Activated B cell treated with CpG ODN at 0.5 μM for 24 hours (primary cell): ENCODE measurements at places on chromosomes 16 and 17. TPM values are rescaled to one million over a fixed set of nuclear protein-coding genes. Genes with fewer than 3 reads are reported as not detected.

The DNAH9 gene
- total RNA-seq: not detected in 2 replicates

The TMEM256 gene
- total RNA-seq: 98.2 and 117 TPM in 2 replicates

The AHSP gene
- total RNA-seq: not detected in 2 replicates

The TRIM65 gene
- total RNA-seq: 20.0 and 22.4 TPM in 2 replicates

The TBC1D3E gene
- total RNA-seq: 1.3 and 1.6 TPM in 2 replicates

The TBC1D3C gene
- 4.6 and 8.5 TPM in 2 replicates for total RNA-seq

The ACSM5 gene
- not detected in 2 replicates for total RNA-seq

The SLC35G6 gene
- not detected in 2 replicates for total RNA-seq

DNA sequence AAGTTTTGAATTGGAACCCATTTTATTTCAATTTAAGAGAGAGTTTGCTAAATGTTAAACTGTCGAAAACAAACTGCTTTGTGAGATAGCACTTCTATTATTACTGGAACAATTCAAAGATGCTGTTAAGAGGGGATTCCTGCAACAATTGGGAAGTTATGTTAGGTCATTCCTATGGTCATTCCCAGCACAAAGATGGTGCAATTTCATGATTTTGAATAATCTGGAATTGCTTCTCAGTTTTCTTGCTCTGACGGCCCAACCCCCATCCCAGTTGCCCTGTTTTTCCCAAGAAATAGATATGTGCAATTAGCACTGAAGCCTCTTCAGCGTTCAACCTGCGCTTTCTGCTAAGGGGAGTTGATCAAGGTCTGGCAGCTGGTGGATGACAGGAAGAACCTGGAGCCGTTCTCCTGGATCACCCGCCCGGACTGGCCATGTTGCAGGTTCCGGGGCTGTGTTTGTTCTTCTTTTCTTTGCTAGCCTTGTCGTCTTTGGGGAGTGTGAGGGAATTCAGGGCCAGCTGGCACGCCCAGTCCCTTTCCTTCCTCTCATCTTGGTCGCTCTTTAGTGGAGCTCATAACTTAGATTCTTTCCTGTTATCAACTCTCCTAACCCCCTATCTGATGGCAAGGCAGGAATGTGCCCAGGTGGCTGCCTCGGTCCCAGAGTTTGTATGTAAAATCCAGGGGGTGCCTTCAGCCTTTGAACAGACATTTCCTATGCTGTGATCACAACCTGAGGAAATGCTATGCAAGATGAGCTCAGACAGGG is 29.0 kb upstream of the IRF8 start:
- DNase-seq: no peak

- DNase-seq: no peak
These were observed 33.9 kb downstream of the PDIA2 start for GRCh38 chr16:316741-317464.

- DNase-seq: no peak
These were observed 1.8 kb upstream of the SSTR2 start for GRCh38 chr17:73163043-73163442.

DNA sequence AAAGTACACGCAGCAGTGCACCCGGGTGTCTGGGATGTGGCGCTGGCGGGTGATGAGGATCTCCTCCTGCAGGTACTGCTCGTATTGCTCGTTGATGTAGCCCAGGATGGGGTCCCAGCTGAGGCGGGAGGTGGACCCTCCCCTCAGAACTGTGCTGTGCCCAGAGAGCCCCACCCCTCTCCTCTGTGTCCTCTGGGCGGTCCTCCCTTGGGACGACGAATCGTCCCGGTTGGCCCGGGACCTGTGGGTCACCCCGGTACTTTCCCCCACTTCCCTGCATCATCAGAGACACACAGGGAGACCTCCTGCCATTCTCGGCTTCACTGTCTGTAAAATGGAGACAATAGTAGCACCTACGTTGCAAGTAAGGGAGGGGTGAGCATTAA is 4.2 kb downstream of the SEPTIN12 start:
- no peak for DNase-seq

DNA sequence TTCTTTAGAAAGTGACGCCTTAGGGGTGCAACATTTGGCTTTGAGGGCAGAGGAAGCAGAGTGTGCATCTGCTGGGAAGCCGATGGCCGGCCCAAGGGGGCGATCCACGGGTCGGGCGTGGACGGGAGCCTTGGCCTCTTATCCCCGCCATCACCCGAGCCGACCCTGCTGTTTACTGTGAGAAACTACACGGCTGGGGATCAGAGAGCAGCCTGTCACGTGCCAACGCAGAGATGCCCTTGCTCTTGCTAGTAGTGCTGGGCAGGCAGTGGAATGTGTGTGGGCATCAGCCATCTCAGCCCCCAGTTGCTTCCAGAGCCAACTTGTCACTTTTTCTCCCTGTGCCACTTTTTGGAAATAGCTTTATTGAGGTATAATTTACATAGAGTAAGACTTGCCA is 26.7 kb upstream of the ITGB4 start:
- DNase-seq: no peak

DNA sequence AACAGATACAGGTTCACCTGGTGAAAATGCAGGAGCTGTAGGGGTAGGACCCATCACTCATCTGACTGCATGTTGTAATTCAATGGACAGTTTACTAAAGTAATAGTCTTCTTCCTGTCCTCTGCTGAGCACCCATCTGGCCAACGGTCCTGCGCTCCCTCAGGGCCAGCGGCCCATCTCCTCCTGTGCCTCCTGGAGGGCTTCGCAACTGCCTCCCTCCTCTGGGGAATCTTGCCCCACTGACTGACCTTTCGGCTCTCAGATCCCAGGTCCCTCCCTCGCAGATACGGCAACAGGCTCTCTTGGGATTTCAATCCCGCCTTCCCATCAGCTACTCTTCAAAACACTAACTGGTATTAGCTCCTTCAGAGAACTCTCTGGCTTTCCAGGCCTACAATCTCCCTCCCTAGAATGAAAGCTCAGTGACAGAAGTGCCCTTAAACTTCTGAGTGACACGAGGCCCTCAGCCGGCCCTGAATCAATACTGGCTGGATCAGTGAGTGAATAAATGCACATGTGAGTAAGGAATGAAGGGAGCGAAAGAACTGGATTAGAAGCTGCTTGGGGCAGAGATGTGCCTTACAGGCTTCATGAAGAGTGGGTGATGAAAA is 1.3 kb downstream of the PEMT start:
- no peak for DNase-seq

GRCh38 chr16:25172831-25173230 is 43.9 kb upstream of the AQP8 start:
- DNase-seq: no peak

GRCh38 chr17:82794781-82795482 is 43.1 kb downstream of the TBCD start:
- no peak for DNase-seq

- no peak for DNase-seq
These were observed 827 bp downstream of the MPO start for GRCh38 chr17:58279736-58280479.

DNA sequence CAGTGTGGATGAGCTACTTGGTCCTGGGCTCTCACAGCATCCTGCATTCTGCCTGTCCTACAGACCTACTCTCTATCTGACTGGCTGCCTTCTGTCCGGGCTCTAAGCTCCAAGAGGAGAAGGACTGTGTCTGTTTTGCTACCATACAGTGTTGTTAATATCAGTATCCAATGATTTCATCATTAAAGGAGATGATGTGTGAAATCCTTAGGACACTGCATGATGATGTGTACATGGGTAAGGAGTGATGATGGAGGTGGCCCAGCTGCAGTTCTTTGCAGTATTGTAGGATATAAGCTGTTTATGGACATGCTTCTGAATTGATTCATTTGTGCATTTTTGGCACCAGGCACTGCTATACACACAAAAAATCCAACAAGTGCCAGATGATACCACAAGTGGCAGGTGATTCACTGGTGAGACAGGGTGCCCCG is 536.9 kb upstream of the CDH11 start:
- DNase-seq: no peak

- no peak for DNase-seq
These were observed 13.3 kb upstream of the WNT3 start for GRCh38 chr17:46831573-46832330.

GRCh38 chr17:75574404-75575036 is 13.1 kb upstream of the MYO15B start:
- no peak for DNase-seq

- DNase-seq: no peak
These were observed 2.4 kb upstream of the MTMR4 start for GRCh38 chr17:58516644-58517377.

DNA sequence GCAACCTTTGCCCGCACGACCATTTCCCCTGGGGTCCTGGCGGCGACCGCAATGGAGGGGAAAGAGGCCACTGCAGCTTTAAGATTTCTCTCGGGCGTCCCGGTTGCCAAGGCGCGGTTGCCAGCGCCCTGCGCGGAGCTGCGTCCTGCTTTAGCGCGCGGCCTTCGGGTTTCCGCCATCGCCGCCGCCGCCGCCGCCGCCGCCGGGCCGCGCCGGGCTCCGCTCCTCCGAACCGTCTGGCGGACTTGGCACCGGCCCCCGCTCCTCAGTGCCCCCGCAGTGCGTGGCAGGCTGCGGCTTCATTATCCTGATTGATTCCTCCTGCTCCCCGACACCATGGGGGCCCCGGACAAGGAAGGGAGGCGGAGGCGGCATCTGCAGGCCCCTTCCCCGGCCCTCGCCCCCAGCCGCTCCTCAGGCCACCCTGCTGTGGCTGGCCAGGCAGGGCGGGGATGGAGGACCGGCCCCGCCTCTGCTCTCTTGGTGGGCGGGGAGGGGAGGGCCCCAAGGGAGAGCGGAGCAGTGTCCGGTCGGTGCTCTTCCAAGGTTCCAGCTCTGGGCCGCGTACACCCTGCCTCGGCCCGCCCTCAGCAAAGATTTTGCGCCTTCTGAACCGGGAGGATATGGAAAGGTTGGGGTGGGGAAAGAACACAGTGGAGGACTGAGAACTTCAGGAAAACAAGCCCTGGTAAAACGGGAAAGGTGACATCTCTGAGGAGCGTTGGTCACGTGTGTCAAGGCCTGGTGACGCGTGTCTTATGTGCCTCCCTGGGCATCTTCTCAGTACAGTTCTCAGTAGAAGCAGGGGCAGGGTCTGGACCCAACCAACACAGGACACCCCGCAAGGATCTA is 34.0 kb downstream of the NEUROD2 start:
- peak; percentile 29 for DNase-seq

DNA sequence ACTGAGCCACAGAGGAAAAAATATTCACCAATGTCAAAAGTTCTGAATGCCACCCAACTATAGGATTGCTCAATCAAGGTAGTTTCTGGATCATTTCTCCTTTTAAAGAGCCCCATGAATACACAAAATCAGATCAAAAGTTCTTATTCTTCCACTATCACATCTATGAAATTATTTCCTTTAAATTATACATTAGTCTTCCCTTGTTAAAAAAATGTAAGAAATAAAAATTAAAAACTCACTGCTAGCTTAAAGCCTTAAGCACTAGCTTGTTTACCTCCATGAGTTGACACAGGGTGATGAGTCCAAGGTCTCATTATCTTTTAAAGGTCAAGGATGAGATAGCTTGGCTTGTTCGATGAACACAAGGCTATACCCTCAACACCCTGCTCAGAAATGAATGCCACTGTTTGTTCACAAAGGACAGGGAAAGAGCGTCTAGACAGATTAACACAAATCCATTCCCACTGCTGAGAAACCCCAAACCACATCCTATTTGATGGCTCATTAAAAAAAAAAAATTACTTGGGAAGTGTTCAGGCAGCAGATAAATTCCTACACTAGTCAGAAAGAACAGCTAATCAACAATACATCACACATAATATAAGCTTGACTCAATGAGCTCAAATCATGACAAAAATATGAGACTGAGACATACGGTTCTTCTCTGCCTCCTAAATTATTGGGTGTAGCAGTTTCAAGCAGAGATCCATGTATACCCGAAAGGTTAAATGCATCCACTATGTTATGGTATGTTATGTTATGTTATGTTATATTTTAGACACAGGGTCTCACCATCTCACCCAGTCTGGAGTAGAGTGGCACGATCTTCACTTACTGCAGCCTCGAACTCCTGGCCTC is 118.9 kb downstream of the PARN start:
- no peak for DNase-seq

- DNase-seq: peak; percentile 83
These were observed 13.7 kb downstream of the ALOX12B start for GRCh38 chr17:8073627-8074484.

- DNase-seq: no peak
These were observed 13.0 kb upstream of the RAB5C start for GRCh38 chr17:42167807-42168206.

DNA sequence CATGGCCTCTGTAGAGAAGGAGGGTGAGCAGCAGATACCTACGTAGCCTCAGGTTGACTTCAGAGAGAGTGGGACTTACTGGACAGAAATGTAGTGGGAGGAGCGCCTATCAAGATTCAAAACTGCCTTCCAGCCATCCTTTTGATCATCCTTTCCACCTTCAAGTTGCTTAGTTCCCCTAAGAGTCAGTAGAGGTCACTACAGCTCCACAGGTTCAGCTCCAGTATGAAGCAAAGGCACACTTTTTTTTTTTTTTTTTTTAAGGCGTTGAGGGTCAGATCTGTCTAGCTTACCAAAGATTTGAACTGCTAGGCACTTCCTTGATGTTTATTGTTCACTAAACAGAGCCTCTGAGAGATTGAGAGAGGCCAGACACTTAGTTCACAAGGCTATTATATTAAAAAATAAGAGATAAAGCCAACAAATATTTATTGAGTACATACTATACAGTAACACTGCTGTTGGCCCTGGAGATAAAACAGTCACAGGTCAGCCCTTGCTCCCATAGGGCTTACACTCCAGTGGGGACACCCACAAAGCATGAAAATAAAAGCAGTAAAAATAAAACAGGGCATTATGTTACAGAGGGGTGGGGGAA is 3.1 kb downstream of the RNF227 start:
- no peak for DNase-seq

DNA sequence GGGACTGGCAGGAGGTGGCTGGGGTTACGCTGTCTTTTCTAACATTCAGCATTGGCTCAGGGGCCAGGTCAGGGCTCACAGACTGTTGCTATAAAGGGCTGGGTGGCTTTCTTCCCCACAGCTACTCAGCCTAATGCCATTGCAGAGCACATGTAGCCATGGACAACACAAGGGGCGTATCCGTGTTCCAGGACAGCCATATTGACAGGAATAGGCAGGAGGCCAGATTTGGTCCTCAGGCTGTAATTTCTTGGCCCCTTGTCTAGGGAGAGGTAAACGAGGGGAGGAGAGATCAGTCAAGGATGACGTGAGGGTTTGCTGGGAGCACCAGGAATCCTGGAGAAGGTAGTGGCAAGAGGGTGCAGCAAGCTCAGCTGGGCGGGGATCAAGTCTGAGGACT is 21.2 kb upstream of the MYO15B start:
- DNase-seq: no peak

DNA sequence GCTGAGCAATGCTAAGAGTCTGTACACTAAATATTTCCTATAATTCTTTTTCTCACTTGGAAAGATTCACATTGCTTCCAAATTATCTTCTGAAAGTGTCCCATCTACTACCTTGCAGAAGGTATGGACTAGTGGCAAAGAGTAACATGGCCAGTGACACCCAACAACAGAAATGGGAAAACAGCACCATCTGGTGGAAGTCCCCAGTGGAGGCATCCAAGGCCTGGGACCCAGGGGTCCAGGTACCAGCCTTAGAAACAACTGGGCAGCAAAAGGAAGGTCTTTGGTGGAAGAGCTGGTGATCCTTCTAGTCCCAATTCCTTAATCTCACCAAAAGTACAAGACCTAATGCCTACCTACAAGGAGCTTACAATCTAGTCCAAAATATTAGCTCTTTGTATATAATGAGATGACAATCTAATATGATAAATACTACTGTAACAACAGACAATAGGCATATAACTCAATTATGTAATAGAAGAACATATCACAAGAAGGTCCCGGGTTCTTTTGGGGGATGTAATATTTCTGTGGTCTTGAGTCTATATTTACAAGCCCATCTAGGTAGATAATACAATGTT is 55.3 kb downstream of the SKAP1 start:
- DNase-seq: no peak
